CD4-positive, alpha-beta T cell treated with Interleukin-6 for 4 hours (primary cell): ENCODE measurements at places on chromosomes 1 and 21.

- no peak for DNase-seq
Measured at GRCh38 chr1:49185450-49185980, 408.8 kb upstream of the BEND5 start.

- no peak for DNase-seq
Measured at GRCh38 chr1:209045331-209046057, 538.0 kb upstream of the CAMK1G start.

DNA sequence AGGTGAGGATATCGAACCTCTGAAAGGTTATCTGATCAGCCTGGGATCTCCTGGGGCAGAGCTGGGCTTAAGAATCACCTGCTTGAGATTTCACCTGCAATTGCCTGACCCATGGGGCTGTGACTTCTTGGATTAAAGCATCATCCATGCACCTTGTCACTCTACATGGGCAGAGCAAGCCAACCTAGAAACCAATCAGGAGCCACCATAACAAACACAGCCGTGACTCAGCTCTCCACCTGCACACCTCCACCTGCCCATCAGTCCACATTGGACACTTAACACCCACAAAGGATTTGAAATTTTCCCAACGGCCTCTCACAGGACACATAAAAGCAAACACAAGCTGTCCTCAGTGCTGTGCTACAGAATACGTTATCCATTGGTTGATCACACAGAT is 35.1 kb upstream of the ETS2 start:
- DNase-seq, result no peak

DNA sequence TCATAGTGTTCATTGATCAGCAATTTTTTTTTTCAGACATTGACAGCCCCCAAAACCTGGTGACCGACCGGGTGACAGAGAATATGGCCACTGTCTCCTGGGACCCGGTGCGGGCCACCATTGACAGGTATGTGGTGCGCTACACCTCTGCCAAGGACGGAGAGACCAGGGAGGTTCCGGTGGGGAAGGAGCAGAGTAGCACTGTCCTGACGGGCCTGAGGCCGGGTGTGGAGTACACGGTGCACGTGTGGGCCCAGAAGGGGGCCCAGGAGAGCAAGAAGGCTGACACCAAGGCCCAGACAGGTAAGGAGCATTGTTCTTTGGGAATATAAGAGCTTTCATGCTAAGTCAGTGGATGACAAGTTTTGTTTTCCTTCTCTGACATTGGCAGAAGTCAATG is 49.3 kb downstream of the TNN start:
- no peak for DNase-seq

DNA sequence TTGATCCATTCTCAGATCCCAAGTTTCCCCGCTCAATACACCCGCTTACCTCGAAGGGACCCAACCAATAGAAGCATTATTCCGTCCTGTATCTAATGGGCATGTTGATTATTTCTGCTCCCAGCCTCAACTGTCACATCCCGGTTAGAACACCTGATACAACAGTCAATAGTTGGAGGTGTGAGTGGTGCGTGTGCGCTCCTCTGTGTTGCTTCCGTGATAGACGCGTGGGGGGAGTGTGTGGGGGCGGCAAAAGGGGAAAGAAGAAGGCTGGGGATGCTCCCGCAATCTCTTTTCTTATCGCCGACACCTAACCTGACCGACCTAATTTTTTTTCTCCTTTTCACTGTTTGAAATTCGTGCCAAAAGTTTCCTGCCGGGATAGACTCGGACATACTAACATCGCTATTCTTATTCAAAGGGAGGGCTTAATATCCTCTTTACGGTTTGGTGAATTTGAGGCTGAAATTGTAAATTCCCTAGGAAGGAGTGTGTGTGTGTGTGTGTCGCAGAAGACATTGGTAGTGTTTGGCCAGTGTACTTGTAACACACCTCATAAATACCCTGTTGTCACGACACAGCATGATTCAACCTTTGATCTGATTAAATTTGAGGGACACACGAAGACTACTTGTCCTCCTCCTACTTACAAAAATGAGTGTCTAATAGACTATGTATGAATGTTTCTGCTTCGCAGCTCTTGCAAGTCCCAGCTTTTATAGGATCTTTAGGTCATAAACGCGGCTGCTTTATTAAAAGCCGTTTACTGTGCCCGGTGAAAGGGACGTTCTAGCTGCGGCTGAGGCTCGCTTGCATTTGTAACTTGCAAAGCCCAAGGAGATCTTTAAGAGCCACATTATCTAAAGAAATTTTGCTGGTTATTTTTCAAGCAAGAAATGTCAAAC is 1.5 kb upstream of the PROX1 start:
- DNase-seq, result no peak

- DNase-seq, result no peak
Measured at GRCh38 chr1:40872276-40872675, 10.1 kb upstream of the CITED4 start.

- no peak for DNase-seq
Measured at GRCh38 chr1:15212216-15212953, 34.6 kb upstream of the FHAD1 start.
